ENCODE measurements at places on chromosomes 5 and 9.
A peak's percentile ranks its signal among the peaks of the same experiment; 100 is the strongest.

GRCh38 chr9:126986506-126986951 is 71.9 kb downstream of the RALGPS1 start:
- peak; percentile 79 for DNase-seq

- no peak for DNase-seq
Measured at GRCh38 chr9:87201351-87201751, 254.0 kb upstream of the GAS1 start.

DNA sequence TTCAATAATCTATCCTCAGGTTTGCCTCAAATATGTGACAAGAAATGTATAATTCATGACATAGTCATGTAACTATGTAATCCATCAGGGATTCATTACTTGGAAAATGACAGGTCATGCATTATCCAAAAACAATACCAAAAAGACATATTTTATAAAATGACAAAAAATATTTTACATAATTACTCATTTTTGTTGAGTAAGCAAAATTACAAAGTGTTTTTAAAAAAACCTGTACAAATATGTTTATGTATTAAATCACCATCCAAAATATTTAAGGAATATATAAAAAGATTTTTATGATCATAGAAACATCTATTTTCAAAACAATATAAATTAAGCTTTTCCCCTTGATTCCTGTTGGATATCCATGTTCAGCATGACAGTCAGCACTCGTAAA is 36.7 kb upstream of the ITGA2 start:
- DNase-seq = no peak

DNA sequence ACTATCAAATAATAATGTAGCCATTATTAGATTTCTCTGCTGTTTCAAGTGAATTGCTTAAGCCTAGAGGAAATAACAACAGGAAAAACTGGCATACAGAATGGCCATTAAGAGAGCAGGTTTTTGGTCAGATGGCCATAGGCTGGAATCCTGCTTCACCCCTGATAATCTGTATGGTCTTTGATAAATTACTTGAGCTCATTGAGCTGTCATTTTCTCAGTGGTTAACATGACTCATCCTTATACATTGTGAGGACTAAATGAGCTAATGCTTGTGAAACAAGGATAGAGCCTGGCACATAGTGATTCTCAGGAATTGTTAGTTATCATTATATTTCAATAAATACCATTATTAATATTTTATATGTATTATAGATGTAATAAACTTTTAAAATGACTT is 516.5 kb downstream of the KIF4B start:
- DNase-seq = no peak

- peak; percentile 67 for DNase-seq
Measured at GRCh38 chr5:180135128-180135955, 63.8 kb upstream of the RNF130 start.

DNA sequence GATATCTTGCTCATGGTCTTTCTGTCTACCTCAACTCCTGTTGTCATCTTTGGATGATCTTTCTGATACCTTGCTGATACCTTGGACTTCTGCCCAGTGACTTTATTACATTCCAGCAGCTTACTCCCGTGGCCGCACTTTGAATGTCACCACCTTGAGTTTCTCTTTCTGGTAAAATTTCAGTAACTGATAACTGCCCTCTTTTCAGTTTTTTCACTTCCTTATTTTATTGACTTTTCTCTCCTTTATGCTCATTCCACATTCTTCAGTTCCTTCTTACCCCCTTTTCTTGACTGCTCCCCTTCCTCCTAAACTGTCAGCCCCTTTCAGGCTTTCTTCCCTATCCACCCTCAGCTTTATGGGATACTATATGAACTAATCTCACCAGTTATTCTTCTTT is 7.0 kb upstream of the FBXO4 start:
- no peak for DNase-seq
